ENCODE measurements at places on chromosomes 11 and 22. TPM values are rescaled to one million over a fixed set of nuclear protein-coding genes. Genes with fewer than 3 reads are reported as not detected.

DNA sequence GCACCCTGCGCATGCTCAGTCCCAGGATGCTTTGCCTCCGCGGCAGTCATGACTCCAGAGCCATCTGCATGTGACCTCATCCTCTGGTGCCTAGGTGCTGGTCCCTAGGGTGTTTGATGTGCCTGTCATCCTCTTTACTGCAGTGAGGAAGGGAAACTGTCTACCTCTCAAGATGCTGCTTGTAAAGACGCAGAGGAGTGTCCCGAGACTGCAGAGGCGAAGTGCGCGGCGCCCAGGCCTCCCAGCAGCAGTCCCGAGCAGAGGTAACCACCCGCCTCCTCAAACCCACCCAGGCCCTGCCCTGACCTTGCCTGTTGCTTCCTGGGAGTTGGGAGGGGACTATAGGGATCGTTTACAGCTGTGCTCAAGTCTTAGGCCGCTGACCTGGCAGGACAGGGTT, 74.6 kb upstream of the GAL start:
- H3K4me3 ChIP-seq, result no peak overlapping the region
- H3K36me3 ChIP-seq, result peaks cover 65% of the 10 kb centered on the region
- no peak for DNase-seq
- peaks cover 2% of the 10 kb centered on the region for H3K4me1 ChIP-seq
- H3K27me3 ChIP-seq, result no peaks in the 10 kb centered on the region

- H3K27ac ChIP-seq, result peak overlapping the region; percentile 87
- H3K36me3 ChIP-seq, result peaks cover 79% of the 10 kb centered on the region
- DNase-seq, result peak; percentile 63
- no peaks in the 10 kb centered on the region for H3K27me3 ChIP-seq
- H3K4me1 ChIP-seq, result peaks cover 81% of the 10 kb centered on the region
Observed at GRCh38 chr11:117997823-117998579, 11.8 kb downstream of the IL10RA start.

- H3K4me3 ChIP-seq, result no peak overlapping the region
- no peak overlapping the region for H3K27ac ChIP-seq
- no peaks in the 10 kb centered on the region for H3K4me1 ChIP-seq
- no peak for DNase-seq
Observed at GRCh38 chr11:35950082-35950481, 6.2 kb downstream of the LDLRAD3 start.

- peaks cover 44% of the 10 kb centered on the region for H3K27me3 ChIP-seq
- no peak overlapping the region for H3K4me3 ChIP-seq
- H3K27ac ChIP-seq, result no peak overlapping the region
- H3K36me3 ChIP-seq, result no peaks in the 10 kb centered on the region
- no peaks in the 10 kb centered on the region for H3K4me1 ChIP-seq
- DNase-seq, result no peak
Observed at GRCh38 chr11:63480039-63480438, 10.9 kb downstream of the PLAAT5 start.

GRCh38 chr11:67271541-67272284, 5.4 kb downstream of the GRK2 start:
- H3K4me3 ChIP-seq, result peak overlapping the region; percentile 97
- peaks cover 67% of the 10 kb centered on the region for H3K36me3 ChIP-seq
- DNase-seq, result peak; percentile 86
- peak overlapping the region; percentile 97 for H3K27ac ChIP-seq
- H3K27me3 ChIP-seq, result no peaks in the 10 kb centered on the region
- H3K4me1 ChIP-seq, result peaks cover 62% of the 10 kb centered on the region

DNA sequence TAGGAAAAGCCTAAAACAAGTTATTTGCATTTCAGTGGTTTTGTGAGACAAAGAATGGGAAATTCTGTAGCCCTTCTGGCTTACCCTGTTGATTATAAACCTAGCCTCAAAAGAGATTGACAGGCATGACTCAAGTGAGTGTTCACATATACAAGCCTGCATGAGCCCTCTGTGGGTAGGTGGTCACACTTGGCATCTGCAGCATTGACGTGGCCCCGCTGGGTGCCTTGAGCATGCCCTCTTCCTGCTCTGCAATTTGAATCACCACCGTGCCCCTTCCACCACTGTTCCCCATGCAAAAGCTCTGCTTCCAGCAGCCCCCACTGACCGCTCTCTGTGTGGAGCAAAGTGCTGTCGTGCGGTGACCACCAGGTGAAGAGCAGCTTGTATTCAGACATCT, 21.0 kb upstream of the ADSL start:
- peaks cover 46% of the 10 kb centered on the region for H3K36me3 ChIP-seq
- no peaks in the 10 kb centered on the region for H3K27me3 ChIP-seq
- peaks cover 66% of the 10 kb centered on the region for H3K4me1 ChIP-seq
- H3K27ac ChIP-seq, result peak overlapping the region; percentile 99

DNA sequence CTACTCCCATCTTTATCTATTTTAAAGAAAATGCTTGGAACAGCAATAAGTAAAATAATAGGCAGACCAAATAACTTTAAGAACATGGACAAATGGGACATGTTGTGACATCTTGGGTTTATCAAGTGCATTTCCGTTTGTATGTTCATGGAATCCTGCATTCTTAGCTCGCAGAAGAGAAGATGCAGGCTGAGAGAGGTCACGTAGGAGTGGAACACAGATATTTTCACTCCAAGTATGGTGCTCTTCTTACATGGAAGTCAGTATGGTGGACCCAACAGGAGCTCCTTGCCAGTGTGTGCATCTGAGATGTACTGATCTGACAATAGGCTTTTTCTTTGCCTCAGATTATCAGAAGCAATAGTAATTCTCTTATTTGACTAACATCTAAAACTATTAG, 1.7 kb downstream of the E2F8 start:
- H3K27me3 ChIP-seq, result peaks cover 8% of the 10 kb centered on the region
- peaks cover 42% of the 10 kb centered on the region for H3K36me3 ChIP-seq
- H3K27ac ChIP-seq, result peak overlapping the region; percentile 60
- H3K4me3 ChIP-seq, result peak overlapping the region; percentile 79
- peaks cover 36% of the 10 kb centered on the region for H3K4me1 ChIP-seq

- H3K36me3 ChIP-seq, result peaks cover 32% of the 10 kb centered on the region
- H3K27ac ChIP-seq, result no peak overlapping the region
- no peaks in the 10 kb centered on the region for H3K27me3 ChIP-seq
- H3K4me1 ChIP-seq, result peaks cover 36% of the 10 kb centered on the region
- no peak overlapping the region for H3K4me3 ChIP-seq
Observed at GRCh38 chr22:49785841-49786471, 41.7 kb downstream of the BRD1 start.

DNA sequence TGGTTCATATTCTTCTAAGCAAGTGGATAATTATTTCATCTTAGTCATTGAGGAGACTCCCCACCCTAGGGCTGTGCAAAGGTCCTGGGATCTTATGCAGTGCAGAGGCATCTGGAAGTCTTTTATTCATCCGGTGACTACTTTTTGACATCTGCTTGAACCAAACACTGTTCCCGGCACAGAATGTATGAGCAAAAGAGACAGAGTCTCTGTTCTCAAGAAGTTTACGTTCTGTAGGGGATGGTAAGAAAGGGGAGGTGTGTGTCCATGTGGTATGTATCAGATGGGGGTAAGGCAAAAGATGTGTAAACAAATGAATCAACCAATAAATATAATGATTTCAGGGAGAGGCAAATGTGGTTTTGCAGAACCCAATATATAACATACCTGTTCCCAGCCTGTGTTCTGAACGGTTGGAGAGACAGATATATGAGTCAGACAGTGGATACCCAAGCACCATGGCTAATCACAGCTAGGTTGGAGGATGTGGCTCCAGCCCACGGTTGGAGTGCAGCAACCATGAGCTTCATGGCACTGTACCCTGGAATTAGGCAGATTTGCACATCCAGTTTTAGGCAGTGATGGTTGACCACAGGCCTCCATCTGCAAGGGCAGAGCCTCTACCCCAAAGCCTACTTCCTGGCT, 75.1 kb upstream of the CADM1 start:
- H3K4me3 ChIP-seq, result no peak overlapping the region
- H3K4me1 ChIP-seq, result no peaks in the 10 kb centered on the region
- no peak overlapping the region for H3K27ac ChIP-seq
- H3K27me3 ChIP-seq, result no peaks in the 10 kb centered on the region
- DNase-seq, result no peak

DNA sequence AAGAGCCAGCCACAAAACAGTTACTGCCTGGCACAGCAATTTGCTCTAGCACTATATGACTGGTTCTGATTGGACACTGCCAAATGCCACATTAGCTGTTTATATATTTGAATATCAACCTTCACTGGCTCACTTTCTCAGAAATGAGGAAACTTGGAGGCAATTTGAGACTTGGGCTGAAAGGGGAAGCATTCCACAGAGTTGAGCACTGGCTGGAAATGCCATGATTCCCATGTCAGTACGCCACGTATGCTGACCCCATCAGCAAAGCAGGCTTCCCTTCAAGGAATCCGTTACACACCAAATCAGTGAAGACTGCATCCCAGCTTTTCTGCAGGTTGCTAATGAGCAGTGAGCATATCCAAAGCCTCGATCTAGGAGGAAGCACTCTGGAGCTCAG, 34.7 kb downstream of the GALNT18 start:
- no peaks in the 10 kb centered on the region for H3K36me3 ChIP-seq
- no peak for DNase-seq
- peaks cover 2% of the 10 kb centered on the region for H3K4me1 ChIP-seq

DNA sequence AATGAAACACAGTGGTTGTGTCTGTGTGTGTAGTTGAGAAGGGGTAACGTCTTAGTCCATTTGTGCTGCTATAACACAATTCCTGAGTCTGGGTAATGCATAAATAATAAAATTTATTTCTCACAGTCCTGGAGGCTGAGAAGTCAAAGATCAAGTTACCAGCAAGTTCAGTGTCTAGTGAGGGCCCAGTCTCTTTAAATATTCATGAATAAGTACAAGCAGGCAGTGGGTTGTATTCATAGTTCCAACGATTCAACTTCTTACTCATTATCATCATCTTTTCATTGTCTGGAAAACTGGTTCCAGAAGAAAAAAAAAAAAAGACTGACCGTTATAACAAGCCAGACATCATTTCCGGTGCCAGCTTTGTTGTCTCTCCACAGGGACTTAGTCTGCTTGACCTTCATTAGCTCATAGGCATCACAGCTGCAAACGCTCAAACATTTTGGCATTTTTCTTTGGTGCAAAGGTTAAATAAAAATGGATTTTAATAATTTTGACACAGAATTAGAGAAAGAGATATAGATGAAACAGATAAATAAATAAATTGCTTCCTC, 1297.5 kb downstream of the LRRC4C start:
- H3K27me3 ChIP-seq, result no peaks in the 10 kb centered on the region
- no peaks in the 10 kb centered on the region for H3K4me1 ChIP-seq
- H3K27ac ChIP-seq, result no peak overlapping the region

GRCh38 chr11:58392746-58393145, 13.9 kb downstream of the OR5B3 start:
- H3K27ac ChIP-seq, result no peak overlapping the region
- no peaks in the 10 kb centered on the region for H3K4me1 ChIP-seq
- H3K36me3 ChIP-seq, result no peaks in the 10 kb centered on the region
- H3K4me3 ChIP-seq, result no peak overlapping the region

The MS4A4A gene
- not detected for total RNA-seq

The MPPED2 gene
- not detected for total RNA-seq

The ZFP91 gene
- 57.4 TPM for total RNA-seq

The IFITM10 gene
- 0.14 TPM for total RNA-seq

The SGSM1 gene
- total RNA-seq, result 0.19 TPM

Data from activated CD4-positive, alpha-beta T cell treated with anti-CD3 and anti-CD28 coated beads, Interleukin-2, amount 10 ng/mL, durations not matched to agents 24 days and 14 days (primary cell).